ENCODE measurements at places on chromosomes 13 and 19.
A peak's percentile ranks its signal among the peaks of the same experiment; 100 is the strongest.

GRCh38 chr19:39845172-39845571 is 1.0 kb downstream of the FBL start:
- DNase-seq = no peak

- DNase-seq = no peak
Measured at GRCh38 chr13:29254626-29255370, 340.7 kb downstream of the SLC7A1 start.

DNA sequence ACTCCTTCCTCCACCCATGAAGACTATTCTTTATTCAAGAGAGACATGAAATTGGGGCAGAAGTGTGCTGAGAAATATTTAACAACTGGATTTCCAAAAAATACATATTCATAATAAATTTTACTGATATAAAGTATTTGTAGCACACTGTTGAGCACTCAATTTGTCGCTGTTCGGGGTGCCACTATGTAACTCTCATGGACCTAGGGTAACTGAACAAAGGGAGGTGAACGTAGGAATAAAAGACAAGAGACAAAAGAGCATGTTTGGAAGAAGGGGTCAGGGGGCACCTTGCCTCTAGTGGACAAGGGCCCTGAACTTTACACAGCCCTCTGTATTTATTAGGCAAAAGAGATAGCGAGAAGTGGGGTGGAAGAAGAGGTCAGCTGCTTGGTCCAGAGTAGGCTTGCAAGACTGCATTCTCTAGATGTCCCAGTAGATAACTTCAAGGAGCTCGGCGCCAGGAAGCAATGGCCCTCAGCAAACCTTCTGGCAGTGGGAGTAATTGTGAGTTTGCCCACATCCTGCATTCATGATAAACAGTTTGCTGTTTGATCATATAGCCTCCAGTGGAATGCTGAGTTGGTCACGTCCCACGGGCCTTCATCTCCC is 4.5 kb upstream of the ZNF175 start:
- DNase-seq = no peak

DNA sequence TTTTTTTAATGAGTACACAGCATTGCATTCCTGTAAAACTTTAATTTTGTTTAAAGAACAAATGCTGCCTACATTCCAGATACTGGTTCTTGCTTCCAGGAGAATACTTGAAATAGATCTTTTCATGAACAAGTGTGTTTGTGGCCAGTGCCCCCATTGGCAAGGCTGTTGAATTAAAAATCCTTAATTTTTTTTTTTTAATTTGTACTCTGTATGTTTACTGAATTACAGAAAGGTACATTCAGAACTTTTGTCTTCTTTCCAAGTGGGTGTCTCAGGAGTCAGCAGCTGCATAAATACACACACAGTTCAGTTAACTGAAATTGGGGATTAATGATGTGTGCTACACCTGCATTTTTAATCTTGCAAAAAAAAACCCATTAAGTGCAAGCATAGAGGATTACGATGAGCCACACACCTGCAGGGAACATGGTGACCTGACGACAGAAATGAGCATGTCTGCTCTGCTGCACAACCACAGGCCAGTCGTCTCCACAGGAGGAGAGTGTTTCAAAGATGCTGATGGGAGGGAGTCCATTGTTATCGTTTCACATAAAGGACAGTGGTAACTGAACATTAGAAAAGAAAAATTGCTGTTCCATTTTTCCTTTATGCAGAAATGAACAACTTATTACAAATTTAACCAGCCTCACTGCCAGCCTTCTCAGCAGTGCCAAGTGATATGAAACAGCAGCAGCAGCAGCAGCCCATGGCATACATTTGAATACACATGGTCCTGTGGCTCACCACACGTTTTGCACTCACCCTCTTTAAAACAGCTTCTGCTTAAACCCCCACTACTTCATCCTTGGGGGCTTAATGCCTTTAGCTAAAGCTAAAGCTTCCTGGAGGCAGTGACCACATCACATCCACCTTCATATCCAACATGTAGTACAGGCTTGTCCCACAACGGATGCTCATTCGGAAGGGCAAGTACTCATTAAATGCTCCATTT is 72.3 kb upstream of the RFC3 start:
- DNase-seq = no peak

- peak; percentile 56 for DNase-seq
Measured at GRCh38 chr19:1513499-1514294, 878 bp upstream of the ADAMTSL5 start.

DNA sequence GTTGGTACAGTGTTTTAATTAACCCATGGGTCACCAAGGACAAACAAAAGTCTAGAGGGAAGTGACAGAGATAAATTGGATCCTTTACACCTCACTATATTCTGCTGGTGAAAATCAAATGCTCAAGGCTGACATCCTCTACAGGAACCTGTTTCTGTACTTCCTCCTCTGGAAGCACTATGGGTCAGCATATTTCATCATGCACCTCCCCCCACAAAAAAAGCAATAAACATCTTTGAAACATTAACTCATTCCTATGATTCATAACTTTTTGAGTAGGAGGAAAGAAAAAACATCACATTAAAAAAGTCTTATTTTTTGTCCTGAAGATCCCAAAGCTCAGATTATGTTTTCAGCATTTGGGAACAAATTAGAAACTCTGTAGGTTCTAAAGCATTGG is 588.3 kb upstream of the SGCG start:
- no peak for DNase-seq

DNA sequence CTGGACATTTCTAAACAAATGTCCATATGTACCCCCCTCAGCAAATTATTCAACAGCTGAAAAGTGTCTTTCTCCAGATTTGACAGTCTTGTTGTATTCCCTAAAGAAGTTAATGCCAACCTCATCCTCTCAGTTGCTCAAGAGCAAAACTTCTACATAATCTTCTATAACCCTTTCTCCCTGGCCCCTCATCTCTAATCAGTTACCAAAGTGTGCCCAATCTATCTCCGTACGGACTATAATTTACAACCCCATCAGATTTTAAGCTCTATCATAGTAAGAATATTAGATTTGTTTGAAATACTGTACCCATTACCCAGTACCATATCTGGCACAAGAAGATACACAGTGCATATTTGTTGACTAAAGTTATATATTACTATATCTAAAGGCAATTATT is 101.5 kb downstream of the FGF14 start:
- DNase-seq = no peak

DNA sequence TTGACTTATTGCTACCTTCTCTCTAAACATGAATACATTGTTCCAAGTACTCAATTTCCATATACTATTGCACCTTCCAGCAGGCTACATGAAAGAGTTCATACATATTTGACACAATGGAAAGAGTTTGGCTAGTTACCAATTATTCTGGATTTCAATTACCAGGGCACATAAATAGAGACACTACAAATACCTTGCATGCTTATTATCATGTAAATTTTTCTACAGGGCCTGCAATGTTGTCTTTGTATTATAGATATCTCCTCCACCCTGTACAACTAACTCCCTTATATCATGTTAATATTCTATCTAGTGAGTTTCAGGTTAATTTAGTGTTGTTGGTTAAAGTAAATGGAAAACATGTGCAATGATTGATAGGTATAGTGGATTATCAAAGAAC is 540.7 kb upstream of the SLITRK5 start:
- no peak for DNase-seq

- DNase-seq = no peak
Measured at GRCh38 chr13:97372936-97373335, 61.0 kb upstream of the RAP2A start.

GRCh38 chr13:92573467-92574057 is 653.0 kb upstream of the GPC6 start:
- no peak for DNase-seq

- no peak for DNase-seq
Measured at GRCh38 chr19:10159610-10160009, 35.1 kb downstream of the DNMT1 start.

- DNase-seq = no peak
Measured at GRCh38 chr13:111431206-111431605, 110.8 kb downstream of the TEX29 start.

- DNase-seq = no peak
Measured at GRCh38 chr13:19665427-19665859, 32.0 kb downstream of the MPHOSPH8 start.

- DNase-seq = no peak
Measured at GRCh38 chr19:8261881-8262280, 46.3 kb downstream of the CD320 start.

- DNase-seq = no peak
Measured at GRCh38 chr19:52703917-52704316, 30.9 kb downstream of the ZNF611 start.

- no peak for DNase-seq
Measured at GRCh38 chr13:38693641-38694040, 6.8 kb downstream of the FREM2 start.

GRCh38 chr13:34719060-34719875 is 222.8 kb upstream of the NBEA start:
- DNase-seq = no peak

DNA sequence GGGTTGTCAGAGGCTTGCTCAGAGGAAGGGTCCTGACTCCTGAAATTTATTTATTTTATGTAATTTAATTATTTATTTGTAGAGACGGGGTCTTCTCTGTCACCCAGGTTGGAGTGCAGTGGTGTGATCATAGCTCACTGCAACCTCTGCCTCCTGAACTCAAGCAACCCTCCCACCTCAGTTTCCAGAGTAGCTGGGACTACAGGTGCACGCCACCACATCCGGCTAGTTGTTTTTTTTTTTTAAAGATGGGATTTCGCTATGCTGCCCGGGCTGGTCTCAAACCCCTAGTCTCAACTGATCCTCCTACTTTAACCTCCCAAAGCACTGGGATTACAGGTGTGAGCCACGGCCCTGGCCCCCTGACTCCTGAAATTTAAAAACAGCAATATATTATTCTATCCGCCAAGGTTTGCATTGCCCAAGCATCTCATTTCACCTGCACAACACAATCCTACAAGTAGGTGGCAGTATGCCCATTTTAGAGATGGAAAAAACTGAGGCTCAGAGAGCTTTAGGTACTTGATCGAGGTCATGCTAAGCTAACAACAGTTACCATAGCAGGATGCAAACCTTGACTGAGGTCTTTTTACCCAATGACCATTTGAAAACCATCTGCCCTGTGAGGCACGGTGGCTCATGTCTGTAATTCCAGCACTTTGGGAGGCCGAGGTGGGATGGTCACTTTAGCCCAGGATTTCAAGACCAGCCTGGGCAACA is 18.1 kb downstream of the ARHGEF18 start:
- no peak for DNase-seq

GRCh38 chr19:6219586-6220290 is 60.0 kb downstream of the MLLT1 start:
- no peak for DNase-seq

DNA sequence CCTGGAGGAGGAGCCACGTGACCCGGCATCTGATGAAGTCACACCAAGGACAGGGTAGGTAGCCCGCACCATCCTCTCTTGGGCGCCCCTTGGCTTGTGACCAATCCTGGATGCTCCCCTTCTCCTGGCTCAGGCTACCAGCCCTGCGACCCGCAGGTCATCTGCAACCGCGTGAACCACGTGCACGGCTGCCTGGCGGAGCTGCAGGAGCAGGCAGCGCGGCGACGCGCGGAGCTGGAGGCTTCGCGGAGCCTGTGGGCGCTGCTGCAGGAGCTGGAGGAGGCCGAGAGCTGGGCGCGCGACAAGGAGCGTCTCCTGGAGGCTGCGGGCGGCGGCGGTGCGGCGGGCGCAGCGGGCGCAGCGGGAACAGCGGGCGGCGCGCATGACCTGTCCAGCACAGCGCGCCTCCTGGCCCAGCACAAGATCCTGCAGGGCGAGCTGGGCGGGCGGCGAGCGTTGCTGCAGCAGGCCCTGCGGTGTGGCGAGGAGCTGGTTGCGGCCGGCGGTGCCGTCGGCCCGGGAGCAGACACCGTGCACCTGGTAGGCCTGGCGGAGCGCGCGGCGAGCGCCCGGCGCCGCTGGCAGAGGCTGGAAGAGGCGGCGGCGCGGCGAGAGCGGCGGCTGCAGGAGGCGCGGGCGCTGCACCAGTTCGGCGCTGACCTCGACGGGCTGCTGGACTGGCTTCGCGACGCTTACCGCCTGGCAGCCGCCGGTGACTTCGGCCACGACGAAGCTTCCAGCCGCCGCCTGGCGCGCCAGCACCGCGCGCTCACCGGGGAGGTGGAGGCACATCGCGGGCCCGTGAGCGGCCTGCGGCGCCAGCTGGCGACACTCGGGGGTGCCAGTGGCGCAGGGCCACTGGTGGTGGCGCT is 45.9 kb downstream of the SPTBN4 start:
- no peak for DNase-seq

Measured in hematopoietic multipotent progenitor cell (in vitro differentiated cells).